ENCODE measurements at places on chromosomes 12 and 14. TPM values are rescaled to one million over a fixed set of nuclear protein-coding genes. Genes with fewer than 3 reads are reported as not detected.

The C14orf93 gene
- total RNA-seq, result 12.2 TPM

The BMP4 gene
- 26.1 TPM for total RNA-seq

The TAS2R8 gene
- not detected for total RNA-seq

The PRIMA1 gene
- total RNA-seq, result 3.8 TPM

The NOC4L gene
- total RNA-seq, result 9.7 TPM

The GARIN6 gene
- not detected for total RNA-seq

The KLRD1 gene
- total RNA-seq, result 2.4 TPM

The RPS6KL1 gene
- total RNA-seq, result 5.2 TPM

The FAM90A1 gene
- total RNA-seq, result not detected

The KRT80 gene
- 0.37 TPM for total RNA-seq

The SIRT4 gene
- total RNA-seq, result 2.4 TPM

The PLBD1 gene
- 16.1 TPM for total RNA-seq

The KRT82 gene
- total RNA-seq, result not detected

The SLC7A8 gene
- 90.2 TPM for total RNA-seq

The PTCSC3 gene
- total RNA-seq, result not detected

The LRFN5 gene
- total RNA-seq, result 2.4 TPM

The RAB15 gene
- total RNA-seq, result 2.2 TPM

The GPR135 gene
- total RNA-seq, result 4.7 TPM

The ACAD10 gene
- 16.9 TPM for total RNA-seq

The TAS2R14 gene
- 2.0 TPM for total RNA-seq

The KRT71 gene
- total RNA-seq, result not detected

The C3AR1 gene
- total RNA-seq, result 43.0 TPM

The TSHR gene
- total RNA-seq, result 0.79 TPM

The VPS33A gene
- total RNA-seq, result 17.7 TPM

The ARHGDIB gene
- 226 TPM for total RNA-seq

The RNF10 gene
- 217 TPM for total RNA-seq

The HOXC9 gene
- total RNA-seq, result 2.0 TPM

The NAV3 gene
- total RNA-seq, result 12.5 TPM

The NYNRIN gene
- total RNA-seq, result 4.6 TPM

The FAM234B gene
- 6.3 TPM for total RNA-seq

The SIX6 gene
- total RNA-seq, result not detected

All from omental fat pad (tissue), 4 donors.